Activated naive CD8-positive, alpha-beta T cell treated with anti-CD3 and anti-CD28 coated beads, Interleukin-2, amount 50 U/mL, for 24 hours (primary cell): ENCODE measurements at places on chromosomes 5 and 9.

DNA sequence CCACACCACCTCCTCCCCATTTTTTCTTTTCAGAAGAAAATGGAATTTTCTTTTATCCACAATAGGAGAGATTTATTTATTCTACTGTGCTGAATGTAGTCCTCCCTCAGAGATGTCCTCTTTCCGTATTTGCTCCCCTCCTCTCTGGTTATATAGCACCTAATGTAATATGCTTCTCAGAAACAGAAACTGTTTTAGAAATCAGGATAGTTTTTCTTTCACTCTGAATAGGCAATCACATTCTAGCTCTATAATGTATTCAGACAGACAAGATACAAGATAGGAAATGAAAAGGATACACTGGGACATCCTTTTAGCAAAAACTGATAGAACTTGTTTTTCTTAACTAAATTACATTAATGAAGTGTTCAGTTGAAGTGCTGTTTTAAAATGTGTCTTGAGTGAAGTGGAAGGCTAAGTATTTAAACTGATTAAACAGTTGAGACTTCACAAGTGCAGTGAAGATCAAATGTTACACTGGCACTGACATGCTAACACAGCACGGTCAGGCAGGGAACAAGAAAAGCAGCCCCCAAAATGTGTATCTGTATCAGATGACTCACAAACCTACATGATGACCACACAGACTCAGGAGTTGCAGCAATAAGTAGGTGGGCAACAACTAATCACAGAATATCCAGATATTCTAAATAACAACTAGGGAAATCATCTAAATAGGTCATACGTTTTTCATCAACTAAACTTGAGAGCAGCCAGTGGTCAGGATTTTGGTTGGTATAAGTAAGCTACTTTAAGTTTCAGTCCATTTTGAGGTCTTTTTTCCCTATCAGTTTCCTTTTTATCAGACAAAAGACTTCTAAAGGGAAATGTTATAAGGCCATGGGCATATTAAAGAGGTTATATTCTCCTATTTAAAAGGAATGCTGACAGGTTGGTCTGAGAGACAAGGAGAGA lies 260.4 kb downstream of the MLLT3 start:
- no peak for DNase-seq
- H3K27ac ChIP-seq = peak overlapping the region; percentile 57
- H3K27me3 ChIP-seq = no peaks in the 10 kb centered on the region
- H3K4me1 ChIP-seq = peaks cover 61% of the 10 kb centered on the region

DNA sequence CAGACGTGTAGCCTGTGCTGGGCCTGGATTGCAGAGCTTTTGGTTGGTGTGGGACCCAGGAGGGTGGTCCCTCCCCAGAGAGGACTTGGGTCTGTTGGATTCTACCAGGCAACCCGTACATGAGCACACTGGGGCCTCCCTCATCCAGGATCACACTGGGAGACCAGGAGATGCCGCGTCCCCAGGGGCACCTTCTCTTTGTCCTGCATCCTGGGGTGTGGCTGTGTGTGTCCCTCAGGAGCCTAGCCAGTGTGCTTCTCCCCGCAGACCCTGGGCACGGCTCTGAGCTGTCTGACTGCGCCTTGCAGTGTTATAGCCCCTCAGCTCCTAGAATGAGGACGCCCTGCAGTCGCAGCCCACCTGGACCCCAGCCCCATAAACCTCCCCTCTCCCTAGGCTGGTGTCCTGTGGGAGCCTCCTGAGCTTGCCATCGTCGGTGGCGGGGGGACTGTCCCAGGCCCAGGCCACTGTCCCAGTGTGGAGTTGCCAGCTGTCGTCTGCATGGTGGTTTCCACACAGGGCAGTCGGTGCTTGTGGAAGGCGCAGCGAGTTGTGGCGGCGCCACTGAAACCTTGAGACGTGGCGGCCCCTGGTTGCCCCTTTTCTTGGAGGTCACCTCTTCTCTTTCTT lies 27.6 kb downstream of the CEP72 start:
- peaks cover 32% of the 10 kb centered on the region for H3K36me3 ChIP-seq
- DNase-seq = no peak
- no peaks in the 10 kb centered on the region for H3K27me3 ChIP-seq
- no peak overlapping the region for H3K27ac ChIP-seq
- H3K4me1 ChIP-seq = peaks cover 2% of the 10 kb centered on the region

GRCh38 chr9:135358552-135358940 lies 121.0 kb upstream of the PPP1R26 start:
- no peak overlapping the region for H3K27ac ChIP-seq
- no peaks in the 10 kb centered on the region for H3K27me3 ChIP-seq
- DNase-seq = no peak
- no peaks in the 10 kb centered on the region for H3K4me1 ChIP-seq

DNA sequence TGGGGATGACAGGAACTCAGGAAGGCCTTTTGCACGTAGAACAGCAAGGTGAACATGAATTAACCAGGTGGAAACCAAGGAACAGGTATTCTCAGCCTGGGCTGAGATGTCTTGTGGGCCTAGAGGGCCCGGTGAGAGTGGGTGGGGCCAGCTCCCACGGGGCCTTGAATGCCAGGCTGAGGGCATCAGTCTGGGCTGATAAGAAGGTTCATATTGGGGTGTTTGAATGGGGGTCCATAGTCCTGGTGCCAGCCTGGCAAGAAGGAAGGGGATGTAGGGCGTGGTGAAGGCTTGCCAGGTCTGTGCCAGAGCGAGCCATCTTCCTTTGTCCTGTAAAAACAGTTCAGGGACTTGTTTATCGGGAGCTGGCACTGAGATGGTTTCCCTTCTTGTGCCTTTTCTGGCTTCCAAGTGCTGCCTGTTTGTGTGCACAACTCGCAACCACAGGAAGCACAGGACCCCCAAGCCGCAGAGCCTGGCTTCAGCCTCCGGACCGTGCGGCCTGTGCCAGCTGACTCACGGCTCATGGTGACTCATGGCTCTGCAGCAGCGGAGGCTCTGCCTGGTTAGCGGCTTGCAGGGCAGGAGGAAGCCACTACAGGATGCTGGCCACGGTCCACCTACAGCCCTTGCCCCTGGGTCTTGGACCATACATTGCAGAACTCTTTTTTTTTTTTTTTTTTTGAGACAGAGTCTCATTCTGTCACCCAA lies 2.4 kb downstream of the CARD19 start:
- peak; percentile 77 for DNase-seq
- H3K27ac ChIP-seq = peak overlapping the region; percentile 73
- peak overlapping the region; percentile 84 for H3K4me3 ChIP-seq
- H3K4me1 ChIP-seq = peaks cover 65% of the 10 kb centered on the region
- H3K36me3 ChIP-seq = peaks cover 10% of the 10 kb centered on the region

DNA sequence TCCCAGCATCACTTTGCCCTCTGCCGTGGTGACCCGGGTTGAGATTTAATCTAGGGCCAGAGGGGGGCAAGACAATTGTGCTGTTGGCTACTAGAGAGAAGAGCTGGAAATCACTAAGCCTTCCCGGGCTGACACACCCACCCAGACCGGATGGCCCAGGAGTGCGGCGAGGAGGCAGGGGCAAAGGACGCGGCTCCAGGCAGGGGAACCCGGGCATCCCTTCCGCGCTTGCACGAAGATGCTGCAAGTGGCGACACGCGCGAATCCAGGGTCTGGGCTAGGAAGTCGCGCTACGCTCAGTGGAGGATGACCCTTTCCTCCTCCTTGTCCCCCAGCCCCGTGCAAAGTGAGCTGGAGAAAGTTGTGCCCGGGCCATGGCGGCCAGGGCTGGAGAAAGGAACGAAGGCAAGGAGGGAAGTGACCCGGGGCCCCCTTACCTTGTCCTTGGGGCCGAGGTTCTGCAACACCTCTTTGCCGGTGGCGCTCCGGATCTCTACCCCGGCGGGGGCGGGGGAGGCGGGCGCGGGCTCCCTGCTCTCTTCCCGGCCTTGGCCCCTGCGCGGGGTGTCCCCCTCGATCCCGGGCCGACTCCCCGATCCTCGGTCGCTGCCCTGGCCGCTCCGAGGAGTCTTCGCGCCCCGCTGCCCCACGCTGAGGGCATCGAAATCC lies 693 bp downstream of the DPYSL3 start:
- no peak overlapping the region for H3K27ac ChIP-seq
- peaks cover 3% of the 10 kb centered on the region for H3K4me1 ChIP-seq
- no peak overlapping the region for H3K4me3 ChIP-seq
- no peak for DNase-seq

DNA sequence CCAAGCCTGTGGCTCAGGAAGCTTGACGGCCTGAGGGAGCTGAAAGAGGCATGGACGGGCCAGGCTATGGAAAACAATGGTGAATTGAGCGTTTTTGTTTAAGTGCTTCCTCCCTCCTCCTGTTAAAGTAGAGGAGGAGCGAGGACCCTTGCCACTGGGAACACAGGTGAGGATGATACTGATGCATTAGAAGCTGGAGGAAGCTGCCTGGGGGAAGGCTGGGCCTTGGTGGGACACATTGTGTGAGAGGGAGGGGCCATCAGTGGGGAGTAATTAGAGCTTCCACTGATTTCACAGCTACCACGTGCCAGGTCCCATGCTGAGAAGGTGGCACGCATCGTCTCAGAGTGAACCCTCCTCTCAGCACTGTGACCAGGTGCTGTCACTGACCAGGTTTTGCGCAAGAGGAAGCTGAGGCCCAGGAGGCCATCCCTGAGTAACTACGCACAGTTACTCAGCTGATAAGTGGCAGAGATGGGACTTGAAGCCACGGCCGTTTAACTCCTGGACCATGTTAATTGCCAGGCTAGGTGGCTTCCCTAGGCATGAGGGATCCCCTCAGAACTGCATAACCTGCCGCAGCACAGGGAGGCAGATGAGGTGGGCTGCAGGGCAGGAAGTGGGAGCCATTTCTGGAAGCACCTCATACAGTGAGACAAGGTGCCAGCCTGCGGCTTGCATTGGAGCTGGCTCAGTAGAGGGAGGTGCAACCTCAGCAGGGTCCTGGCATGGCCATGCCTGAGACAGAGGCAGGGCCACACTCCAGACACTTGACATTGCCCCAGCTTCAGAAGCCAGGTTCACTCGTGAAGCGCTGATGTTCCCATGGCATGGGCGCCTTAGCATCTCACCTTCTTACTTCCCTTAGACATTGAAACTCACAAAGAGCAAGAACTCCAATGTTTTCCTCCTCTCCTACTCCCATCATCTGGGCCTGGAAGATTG lies 195.3 kb upstream of the MVB12B start:
- peaks cover 34% of the 10 kb centered on the region for H3K27me3 ChIP-seq
- H3K27ac ChIP-seq = no peak overlapping the region
- no peak for DNase-seq
- no peaks in the 10 kb centered on the region for H3K36me3 ChIP-seq
- no peak overlapping the region for H3K4me3 ChIP-seq
- H3K4me1 ChIP-seq = no peaks in the 10 kb centered on the region

- no peaks in the 10 kb centered on the region for H3K4me1 ChIP-seq
- no peak overlapping the region for H3K27ac ChIP-seq
- H3K27me3 ChIP-seq = peaks cover 2% of the 10 kb centered on the region
- H3K36me3 ChIP-seq = no peaks in the 10 kb centered on the region
- no peak overlapping the region for H3K4me3 ChIP-seq
Measured at GRCh38 chr9:130993303-130994030, 15.5 kb upstream of the LAMC3 start.

DNA sequence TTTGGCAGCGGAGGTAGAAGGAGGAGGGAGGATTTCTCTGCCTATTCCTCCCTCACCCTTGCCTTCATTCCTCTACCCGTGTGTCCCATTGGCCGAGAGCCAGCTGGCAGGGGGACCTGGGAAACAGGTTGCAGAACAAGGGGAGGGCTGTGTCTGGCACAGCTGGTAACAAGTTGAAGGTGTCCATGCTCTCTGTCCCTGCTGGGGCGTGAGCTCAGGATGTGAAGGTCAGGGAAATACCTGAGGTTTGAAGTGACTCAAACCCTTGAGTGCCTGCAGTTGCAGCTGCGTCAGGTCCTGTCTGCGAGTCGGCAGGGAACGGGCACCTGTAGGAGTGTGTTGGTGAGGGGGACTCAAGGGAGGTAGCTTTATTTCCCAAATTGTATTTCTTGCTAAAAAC lies 16.2 kb downstream of the MIGA2 start:
- H3K27ac ChIP-seq = no peak overlapping the region
- no peak overlapping the region for H3K4me3 ChIP-seq

DNA sequence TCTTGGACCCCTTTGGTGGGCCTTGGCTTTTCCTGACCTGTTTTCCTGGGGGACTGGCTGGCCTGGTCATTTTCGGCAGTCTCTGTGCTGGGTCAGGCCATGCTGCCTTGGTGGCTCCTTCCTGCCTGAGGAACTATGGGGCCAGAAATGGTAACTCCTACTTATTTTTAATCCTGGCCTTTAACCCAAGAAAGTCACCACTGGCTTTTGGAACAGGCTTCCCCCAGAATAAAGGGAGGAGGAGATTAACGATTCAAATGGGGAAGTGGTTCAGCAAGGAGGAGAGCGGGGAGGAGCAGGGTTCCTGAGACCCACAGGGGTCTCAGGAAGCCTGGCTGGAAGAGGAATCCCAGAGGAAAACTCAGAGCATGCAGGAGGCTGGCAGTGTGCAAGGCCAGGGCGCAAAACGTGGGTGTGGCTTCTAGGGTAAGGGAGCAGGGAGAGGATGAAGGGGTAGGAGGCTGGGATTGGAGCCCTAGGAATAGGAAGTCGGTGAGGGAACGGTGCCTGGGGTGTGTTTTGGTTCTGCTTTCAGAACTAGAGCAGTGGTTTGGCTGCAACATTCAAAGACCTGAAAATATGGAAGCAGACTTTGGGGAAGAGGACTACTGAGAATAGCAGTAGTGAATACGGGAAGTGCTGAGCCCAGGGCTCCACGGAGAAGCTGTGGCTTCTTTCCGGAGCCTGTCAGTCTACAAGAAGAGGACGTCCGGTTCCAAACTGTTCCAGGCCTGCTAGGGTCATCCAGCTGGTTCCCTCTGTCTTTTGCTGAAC lies 271.1 kb upstream of the KLF4 start:
- H3K4me1 ChIP-seq = no peaks in the 10 kb centered on the region
- H3K4me3 ChIP-seq = no peak overlapping the region
- H3K36me3 ChIP-seq = no peaks in the 10 kb centered on the region
- DNase-seq = no peak
- no peaks in the 10 kb centered on the region for H3K27me3 ChIP-seq

- no peak overlapping the region for H3K27ac ChIP-seq
- no peaks in the 10 kb centered on the region for H3K4me1 ChIP-seq
- H3K36me3 ChIP-seq = no peaks in the 10 kb centered on the region
- DNase-seq = no peak
Measured at GRCh38 chr9:81628897-81629296, 60.5 kb downstream of the TLE1 start.
